ENCODE measurements at places on chromosomes 2 and 18.

- DNase-seq = no peak
These were observed 9.7 kb downstream of the CAB39 start for GRCh38 chr2:230722207-230722885.

- no peak for DNase-seq
These were observed 68.0 kb downstream of the MYCN start for GRCh38 chr2:16008331-16008850.

- no peak for DNase-seq
These were observed 163.6 kb upstream of the SIX2 start for GRCh38 chr2:45172760-45173392.

- DNase-seq = no peak
These were observed 174.0 kb upstream of the NT5C1B start for GRCh38 chr2:18763338-18763737.

- DNase-seq = no peak
These were observed 890.4 kb downstream of the TRIB2 start for GRCh38 chr2:13607139-13607538.

DNA sequence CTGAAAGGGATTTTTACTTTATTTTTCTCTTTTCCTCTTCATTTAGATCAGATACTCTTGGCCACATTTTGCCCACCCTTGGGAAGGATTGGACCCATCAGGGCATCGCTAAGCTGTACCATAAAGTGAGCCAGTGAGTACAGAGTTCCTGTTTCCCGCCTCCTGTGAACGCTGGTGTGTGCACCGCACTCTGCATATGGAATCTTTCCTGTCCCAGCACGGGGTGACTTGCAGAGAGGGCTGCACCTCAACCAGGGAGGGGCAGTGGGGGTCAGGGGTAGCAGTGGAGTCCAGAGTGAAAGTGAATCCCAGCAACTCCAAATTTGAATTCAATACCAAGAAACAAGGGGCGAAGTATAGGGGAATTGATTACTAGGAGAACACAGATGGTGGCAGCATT is 58.6 kb downstream of the LPIN1 start:
- DNase-seq = no peak

DNA sequence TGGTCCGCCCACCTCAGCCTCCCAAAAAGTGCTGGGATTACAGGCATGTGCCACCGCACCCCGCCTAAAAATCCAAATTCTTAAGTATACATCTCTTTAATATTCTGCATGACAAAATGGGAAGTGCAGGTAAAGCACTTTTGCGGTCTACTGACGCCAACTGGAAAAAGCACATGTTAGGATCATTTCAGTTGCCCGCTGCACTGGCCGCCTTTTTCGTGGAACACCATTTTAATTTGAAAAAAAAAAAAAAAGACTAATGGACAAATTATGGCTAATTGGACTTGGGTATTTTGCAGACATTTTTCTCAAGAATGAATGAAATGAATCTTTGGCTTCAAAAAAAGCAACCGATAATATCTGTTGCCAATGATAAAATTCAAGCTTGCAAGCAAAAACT is 129.3 kb upstream of the GPC1 start:
- DNase-seq = no peak

DNA sequence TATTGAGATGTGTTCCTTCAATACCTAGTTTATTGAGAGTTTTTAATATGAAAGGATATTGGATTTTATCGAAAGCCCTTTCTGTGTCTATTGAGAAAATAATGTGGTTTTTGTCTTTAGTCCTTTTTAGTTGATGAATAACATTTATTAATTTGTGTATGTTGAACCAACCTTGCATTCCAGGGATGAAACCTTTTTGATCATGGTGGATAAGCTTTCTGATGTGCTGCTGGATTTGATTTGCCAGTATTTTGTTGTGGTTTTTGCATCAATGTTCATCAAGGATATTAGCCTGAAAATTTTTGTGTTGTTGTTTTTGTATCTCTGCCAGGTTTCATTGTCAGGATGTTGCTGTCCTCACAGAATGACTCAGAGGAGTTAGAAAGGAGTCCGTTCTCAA is 1710.4 kb downstream of the SUCLG1 start:
- DNase-seq = no peak

- DNase-seq = no peak
These were observed 54.6 kb downstream of the DCC start for GRCh38 chr18:52394602-52395001.

GRCh38 chr2:200051611-200051945 is 96.2 kb downstream of the MAIP1 start:
- no peak for DNase-seq

DNA sequence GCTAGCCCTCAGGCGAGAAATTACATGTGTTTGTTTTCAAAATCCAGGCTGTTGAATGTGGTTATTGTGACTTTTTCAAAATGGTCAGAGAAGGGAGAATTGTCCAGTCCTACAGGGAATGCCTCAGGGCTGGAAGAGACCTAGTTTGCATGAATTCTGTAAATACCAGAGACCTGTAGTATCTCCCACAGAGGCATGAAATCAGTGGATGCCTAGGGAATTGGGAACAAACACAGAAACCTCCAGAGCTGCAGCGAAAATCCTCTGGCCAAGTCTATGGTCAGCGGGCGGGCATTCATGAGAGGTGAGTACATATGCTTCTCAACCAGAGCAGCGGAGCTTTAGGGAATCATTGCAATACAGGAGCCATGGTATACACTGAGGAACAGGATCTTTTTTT is 1596.5 kb upstream of the NXPH2 start:
- DNase-seq = no peak

DNA sequence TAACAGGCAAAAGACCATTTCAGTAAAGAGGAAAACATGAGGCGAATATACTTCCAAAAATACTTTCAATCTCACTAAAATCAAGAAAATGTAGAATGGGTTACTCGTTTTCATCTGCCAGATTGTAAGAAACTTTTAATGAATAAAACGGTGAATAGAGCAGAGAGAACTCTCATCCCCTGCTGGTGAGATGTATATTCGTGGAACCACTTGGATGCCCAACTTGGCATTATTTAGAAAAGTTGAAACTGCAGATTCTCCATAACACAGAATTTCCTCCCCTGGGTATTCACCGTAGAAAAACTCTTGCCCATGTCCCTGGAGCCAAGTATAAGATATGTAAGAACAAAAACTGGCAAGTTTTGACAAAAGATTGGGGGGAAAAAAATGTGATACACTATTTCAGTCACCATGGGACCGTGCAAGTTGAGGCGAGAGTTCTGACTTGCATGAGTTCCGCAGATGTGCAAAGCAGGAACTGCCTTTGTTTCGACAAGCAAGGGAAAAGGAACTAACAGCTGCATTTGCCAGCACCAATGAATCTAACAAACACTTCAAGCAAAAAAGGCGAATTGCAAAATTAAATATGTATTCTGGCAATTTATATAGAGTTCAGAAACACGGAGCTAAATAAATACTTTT is 14.8 kb downstream of the TIMM21 start:
- no peak for DNase-seq

- no peak for DNase-seq
These were observed 167.3 kb downstream of the MAIP1 start for GRCh38 chr2:200122683-200123082.

DNA sequence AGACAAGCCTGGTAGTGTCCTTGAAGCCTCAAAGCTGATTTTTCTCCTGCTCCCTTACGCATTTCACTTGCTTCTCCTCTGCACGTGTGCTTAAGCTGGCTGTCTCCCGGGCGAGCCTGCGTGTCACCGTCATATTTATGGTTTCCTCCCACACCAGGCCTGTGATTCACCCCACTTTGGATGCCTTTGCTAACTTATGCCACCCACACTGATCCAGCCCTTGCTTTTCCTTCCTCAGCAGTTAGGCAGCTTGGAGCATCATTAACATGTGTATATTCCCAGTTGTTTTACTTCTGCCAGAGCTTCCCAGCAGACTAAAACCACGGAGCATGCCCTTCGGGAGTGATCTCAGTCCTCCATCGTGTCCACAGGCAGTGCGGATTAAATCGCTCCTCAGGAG is 2.2 kb downstream of the ST3GAL5 start:
- no peak for DNase-seq

DNA sequence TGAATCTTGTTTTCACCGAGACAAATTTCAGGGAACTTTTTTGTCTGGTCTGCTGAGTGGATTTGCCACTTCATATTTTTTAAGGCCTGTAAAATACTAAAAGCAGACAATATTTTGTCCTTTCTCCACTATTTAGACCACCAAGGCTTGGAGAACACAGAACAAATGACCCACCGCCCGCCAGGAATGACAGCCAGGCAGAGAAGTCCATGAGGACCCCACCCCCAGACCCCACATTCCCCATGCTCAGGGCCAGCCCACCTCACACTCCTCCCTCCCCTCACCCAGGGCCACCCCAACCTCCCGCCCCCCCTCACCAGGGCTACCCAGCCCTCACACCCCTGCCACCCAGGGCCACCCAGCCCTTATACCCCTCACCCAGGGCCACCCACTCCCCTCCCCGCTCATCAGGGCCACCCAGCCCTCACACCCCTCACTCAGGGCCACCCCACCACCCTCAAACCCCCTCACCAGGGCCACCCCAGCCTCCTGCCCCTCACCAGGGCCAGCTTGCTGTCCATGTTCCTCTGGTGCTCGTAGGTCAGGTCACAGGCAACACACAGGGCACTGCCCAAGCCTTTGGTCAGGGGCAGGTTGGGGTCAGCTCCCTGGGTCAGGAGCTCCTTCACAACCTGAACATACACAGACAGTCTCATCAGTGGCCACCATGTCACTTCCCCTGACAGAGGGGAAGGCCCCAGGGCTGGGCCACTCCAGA is 50.6 kb downstream of the ANKMY1 start:
- no peak for DNase-seq

- DNase-seq = no peak
These were observed 42.1 kb downstream of the RNF152 start for GRCh38 chr18:61850756-61851155.

GRCh38 chr2:3608373-3609278 is 13.7 kb downstream of the COLEC11 start:
- DNase-seq = peak; percentile 64

DNA sequence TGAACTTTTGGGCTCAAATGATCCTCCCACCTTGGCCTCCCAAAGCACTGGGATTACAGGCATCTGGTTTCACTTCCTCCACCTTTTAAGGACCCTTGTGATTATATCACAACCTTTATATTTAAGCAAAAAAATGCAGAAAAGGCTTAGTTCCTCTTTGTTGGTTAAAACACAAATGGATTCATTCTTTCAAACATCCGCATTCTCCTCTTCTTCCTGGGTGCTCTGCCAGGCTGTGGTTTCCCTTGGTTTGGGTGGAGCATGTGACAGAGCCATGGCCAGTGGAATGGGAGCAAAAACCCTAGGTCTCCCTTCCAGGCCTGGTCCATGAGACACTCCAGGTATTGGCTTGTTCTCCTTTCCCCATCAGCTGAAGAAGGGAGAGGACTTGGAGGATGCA is 9.9 kb upstream of the SLC66A3 start:
- DNase-seq = no peak

- no peak for DNase-seq
These were observed 43.0 kb downstream of the WDSUB1 start for GRCh38 chr2:159243529-159243928.

DNA sequence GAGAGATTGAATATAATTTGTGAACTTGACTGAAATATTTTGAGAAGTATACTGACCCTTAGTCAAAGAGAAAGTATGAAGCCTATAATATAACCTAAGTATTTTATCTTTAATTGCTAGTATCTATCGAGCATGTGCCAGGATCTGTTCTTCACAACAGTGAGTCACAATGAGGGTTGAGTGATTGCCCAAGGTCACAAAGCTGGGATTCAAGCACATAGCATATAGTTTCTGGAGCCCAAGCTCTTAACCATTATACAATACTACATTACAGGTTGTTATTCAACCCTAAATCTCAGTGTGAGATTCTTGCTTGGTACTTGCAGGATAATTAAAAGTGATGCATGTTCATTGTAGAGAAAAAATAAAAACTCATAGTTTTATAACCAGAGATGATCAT is 97.2 kb downstream of the RAB3GAP1 start:
- DNase-seq = no peak

GRCh38 chr2:25043241-25043867 is 1.5 kb downstream of the EFR3B start:
- DNase-seq = no peak

DNA sequence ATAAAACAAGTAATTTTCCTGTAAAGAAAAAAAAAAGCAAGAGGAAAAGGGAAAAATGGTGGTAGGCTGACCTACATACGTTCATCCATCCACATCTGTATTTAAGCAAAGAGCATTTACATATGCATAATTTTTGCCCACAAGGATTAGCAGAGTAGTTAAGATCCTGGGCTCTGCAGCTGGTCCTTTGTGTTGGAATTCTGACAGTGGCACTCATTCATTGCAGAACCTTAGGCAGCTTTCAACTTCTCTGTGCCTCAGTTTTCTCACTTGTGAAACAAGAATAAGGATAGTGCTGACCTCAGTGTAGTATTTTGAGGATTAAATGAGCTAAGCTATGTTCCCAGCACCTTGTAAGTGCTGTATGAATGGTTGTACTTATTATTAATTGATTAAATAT is 211.3 kb downstream of the ARL4C start:
- DNase-seq = no peak

- DNase-seq = no peak
These were observed 83.0 kb downstream of the COLEC12 start for GRCh38 chr18:417495-417894.

- no peak for DNase-seq
These were observed 83.0 kb downstream of the MOGAT1 start for GRCh38 chr2:222754324-222754930.

DNA sequence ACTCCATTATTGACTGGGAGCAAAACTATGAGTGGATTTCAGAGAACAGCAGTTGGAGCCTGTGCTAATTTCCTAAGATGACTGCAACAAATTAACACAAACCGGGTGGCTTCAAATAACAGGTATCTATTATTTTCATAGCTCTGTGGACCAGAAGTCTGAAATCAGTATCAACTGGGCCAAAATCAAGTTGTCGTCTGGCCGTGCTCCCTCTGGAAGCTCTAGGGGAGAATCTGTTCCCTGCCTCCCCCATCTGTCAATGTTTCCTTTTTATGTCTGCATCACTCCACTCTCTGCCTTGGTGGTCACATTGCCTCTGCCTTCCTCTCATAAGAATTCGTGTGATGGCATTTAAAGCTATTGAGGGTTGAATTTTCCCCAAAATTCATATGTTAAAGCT is 269.8 kb downstream of the TMX3 start:
- no peak for DNase-seq

GRCh38 chr2:178420463-178420999 is 30.4 kb downstream of the PRKRA start:
- no peak for DNase-seq

DNA sequence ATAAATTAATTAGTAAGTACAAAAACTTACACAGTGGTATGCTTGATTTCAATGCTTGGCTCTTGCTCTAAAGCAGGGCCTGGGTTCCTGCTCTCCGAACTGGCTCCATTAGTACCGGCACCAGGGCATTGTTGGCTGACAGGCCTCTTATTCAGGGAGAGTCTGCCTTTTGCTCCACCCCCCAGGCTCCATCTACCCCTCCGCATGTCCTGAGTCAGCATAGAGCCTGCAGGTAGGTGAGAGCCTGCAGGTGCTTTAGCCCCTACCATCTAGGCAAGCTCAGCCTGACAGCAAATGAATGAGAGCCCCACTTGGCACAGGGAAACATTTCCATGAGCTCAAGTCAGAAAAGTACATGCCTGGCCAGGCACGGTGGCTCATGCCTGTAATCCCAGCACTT is 35.1 kb upstream of the EFHD1 start:
- DNase-seq = no peak

- DNase-seq = no peak
These were observed 151.7 kb upstream of the ASB18 start for GRCh38 chr2:236415684-236416444.

GRCh38 chr2:108919571-108920373 is 69.2 kb downstream of the EDAR start:
- no peak for DNase-seq
